ENCODE measurements at places on chromosomes 3 and 15.
A peak's percentile ranks its signal among the peaks of the same experiment; 100 is the strongest.

DNA sequence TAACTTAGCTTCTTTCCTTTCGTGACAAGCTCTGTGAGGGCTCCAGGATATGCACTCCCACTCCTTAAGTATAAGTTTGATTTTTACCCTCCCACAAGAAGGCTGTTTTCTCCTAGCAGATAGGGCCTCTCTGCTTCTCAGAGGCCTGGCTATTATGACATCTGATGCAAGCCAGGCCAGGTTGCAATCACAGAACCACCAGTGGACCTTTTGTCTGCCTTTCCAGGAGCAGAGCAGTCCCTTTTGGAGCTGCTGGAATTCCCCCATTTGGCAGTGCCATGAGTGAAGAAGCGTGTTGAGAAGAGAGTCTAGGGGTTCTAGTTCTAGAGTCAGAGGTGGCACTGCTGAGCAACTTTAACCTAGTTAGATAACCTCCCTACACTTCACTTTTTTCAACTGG, 1004.3 kb upstream of the SEMA6D start:
- DNase-seq = no peak

DNA sequence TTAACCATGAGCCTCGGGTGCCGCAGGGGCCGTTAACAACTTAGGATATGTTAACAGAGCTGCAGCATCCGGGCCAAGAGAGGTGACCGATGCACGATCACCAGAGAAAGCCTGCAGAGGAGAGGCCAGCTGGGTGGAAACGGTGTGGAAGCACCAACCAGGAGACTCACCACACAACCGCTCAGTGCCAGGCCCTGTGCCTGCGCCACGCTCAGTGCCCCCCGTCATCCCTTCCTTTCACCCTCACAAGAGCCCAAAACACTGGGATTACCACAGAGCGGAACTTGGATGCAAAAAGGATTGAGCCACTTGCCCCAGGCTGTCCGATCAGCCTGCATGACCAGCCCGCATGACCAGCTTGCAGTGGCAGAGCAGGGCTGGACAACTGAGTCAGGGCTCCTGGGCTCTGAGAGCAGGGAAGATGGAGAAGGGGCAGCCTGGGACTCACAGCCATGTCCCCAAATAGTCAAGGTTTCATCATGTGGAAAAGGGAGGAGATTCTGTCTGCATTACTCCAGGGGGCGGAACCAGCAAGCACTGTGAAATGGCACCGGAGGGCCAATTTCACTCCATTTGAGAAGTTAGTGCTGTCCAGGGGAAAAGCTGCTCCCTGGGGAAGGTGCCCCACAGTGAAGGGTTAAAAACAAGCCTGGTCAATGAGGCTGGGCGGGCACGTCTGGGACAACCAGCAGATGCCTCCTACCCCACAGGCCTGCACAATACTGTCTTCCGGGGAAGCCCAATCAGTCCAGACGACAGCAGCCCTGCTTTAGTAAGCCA, 156.8 kb downstream of the ATP10A start:
- no peak for DNase-seq

GRCh38 chr3:35760146-35760545, 120.8 kb downstream of the ARPP21 start:
- DNase-seq = no peak

GRCh38 chr3:128402319-128402718, 64.4 kb downstream of the DNAJB8 start:
- no peak for DNase-seq

DNA sequence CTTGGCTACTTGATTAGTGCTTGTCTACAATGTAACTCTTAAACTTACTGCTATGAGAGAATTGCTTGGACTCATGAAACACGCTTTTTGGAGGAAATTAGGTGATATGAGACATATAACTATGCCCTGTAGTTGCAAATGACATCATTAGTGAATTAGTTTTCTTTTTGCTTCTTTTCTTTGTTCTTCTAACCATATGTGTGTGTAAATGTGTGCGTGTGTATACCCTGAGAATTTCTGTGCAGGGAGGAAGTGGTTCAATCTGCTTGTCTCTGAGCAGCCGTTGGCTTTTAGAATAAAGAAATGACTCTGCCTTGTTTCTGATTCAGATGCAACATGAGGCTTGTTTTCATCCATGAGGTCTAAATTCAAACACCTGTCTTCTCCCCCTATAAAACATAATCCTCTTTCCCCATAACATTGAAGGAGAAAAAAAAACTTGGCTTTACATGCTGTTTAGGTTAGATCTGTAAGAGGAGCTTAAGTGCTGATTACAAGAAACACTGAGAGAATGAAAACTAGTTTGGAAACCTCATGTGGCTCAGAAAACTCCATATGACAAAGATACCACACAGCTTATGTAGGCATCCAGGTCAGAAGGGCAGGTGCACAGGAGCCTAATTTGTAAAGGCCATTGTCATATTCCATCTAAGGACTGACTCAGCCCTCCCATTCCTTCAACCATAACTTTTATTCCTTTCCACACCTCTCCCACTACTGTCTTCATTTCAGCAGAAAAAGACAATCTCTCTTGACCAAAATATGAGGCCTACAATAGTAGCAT, 30.5 kb upstream of the BLM start:
- no peak for DNase-seq

- no peak for DNase-seq
Observed at GRCh38 chr3:118577055-118577777, 457.4 kb downstream of the IGSF11 start.

- no peak for DNase-seq
Observed at GRCh38 chr3:141236361-141236760, 4.7 kb downstream of the PXYLP1 start.

DNA sequence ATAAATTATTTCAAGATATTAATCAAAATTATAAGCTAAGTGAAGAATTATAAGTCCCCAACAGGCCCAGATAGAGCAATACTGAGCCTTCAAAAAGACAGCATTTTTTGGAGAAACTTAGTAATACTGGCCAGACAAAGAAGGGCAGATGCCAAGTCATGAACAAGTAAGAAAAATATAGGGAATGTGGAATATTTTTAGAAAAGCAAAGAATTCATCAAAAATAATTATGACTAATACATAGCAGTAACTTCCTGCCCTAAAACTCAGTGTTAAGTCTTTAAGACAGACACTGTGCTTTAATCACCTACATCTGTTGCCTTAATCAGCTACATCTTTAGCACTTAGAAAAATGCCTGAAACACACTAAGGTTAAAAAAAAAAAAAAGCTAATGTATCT, 31.2 kb downstream of the DPH6 start:
- DNase-seq = no peak

GRCh38 chr3:128487538-128487812, 5.5 kb downstream of the GATA2 start:
- no peak for DNase-seq

DNA sequence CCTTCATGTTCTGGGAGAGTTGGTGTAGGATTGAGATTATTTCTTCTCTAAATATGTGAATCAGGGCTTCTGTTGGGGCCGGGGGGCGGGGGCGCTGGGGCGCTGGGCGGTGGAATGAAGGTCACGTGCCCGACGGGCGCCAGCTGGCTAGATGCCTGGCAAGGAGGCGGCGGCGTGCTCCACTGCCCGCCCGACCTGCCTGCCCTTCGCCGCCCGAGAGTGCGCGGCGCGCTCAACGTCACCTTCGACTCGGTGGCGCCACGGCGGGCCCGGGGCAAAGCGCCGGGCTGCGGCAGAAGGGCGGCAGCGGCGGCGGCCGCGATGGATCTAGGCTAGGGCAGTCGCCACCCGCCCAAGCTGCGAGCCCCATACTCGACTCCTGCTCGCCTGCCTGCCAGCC, 47.0 kb upstream of the LHFPL4 start:
- DNase-seq = no peak

- DNase-seq = no peak
Observed at GRCh38 chr3:71254281-71255057, 329.1 kb downstream of the FOXP1 start.

GRCh38 chr3:126550488-126551051, 8.2 kb downstream of the C3orf22 start:
- no peak for DNase-seq

GRCh38 chr3:58441514-58442450, 8.2 kb upstream of the PDHB start:
- DNase-seq = no peak

- no peak for DNase-seq
Observed at GRCh38 chr3:124032311-124032880, 40.5 kb upstream of the ROPN1 start.

GRCh38 chr3:12229896-12230295, 59.0 kb upstream of the PPARG start:
- no peak for DNase-seq

GRCh38 chr15:33115191-33115861, 79.2 kb downstream of the FMN1 start:
- DNase-seq = no peak

DNA sequence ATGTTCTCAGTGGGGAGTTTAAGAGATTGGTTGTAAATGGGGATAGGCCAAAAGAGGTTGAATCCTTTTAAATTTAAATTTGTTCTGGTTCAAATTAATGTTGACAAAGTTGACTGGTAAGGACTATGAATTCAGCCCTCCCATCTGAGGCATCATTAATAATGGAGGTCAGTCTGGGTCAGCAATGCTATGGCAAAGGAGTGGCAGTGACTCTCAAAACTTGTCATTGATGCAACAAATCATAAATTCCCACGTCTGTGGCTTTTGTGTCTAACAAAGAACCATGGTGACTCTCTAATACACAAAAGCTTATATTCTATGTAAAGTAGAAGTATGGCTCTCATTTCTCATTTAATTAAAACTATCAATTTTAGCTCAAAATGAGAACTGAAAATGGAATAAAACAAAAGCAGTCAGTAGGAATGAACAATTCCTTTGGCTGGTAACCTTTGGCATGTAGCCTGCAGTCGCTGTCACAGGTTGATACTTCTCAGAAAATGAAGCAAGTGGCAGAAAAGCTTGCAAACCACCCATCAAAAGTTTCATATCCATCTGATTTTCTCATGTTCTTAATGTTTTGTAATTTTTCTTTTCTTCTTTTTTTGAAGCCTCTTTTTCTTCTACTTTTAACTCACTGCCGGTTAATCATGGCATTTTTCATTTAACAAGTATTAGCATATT, 12.2 kb upstream of the ZBED2 start:
- no peak for DNase-seq

DNA sequence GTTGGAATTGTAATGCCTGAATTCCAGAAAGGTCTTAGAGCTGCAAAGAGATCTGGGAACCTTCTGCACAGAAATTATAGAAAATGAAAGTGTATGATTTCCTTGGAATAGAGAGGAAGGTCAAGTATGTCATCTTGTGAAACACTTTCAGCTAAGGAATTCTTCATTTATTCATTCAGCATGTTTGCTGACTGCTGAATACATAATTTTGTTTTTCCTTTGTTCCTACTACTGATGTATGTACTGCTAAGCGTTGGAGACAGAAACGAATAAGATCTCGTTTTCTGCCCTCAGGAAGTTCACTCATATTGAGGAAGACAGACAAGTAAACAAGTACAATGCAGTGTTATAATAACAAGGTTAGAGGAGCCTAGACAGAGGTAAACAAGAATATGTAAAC, 14.3 kb upstream of the IL20RB start:
- DNase-seq = no peak

GRCh38 chr15:62569460-62570404, 404.6 kb upstream of the C2CD4B start:
- no peak for DNase-seq

GRCh38 chr3:170614214-170614966, 28.5 kb upstream of the SLC7A14 start:
- DNase-seq = peak; percentile 10

GRCh38 chr3:55782351-55782750, 295.2 kb upstream of the WNT5A start:
- DNase-seq = no peak

- DNase-seq = no peak
Observed at GRCh38 chr15:88185584-88185983, 71.0 kb downstream of the NTRK3 start.

GRCh38 chr15:85477061-85477460, 96.7 kb downstream of the AKAP13 start:
- no peak for DNase-seq

DNA sequence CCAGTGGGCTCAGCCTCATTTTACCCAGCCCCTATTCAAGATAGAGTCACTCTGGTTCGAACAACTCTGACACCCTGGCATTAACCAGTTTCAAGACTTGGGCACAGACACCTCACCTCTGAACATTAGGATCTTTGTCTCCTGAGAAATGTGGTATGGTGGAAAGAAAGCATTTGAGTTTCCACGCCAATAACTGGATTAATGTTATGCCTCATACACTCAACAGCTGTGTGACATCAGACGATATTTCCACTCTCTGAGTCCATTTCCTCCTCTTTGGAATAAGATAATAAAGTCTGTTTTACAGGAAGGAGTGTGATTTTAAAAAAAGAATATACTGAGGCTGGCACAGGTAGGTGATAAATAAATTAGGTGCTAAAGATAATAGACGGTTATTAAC, 121.3 kb upstream of the CHL1 start:
- DNase-seq = no peak

DNA sequence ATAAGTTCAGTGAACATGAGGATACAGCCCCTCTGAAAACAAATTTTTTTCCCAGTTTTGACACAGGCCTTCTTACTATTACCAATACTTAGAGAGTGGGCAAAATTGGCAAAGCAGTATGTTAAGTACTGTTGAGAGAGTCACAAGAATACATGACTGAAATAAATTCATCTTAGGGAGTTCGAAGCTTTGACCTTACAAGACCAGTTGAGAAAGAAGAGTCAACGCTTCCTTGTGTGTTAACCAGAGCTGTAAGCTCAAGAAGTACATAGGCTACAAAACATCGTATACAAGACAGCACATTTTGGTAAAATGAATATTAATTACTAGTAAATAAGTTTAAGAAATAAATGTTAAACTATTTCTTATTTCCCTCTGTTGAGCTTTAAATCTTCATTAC, 164.4 kb upstream of the RORA start:
- no peak for DNase-seq

- no peak for DNase-seq
Observed at GRCh38 chr15:29942143-29942542, 119.9 kb upstream of the TJP1 start.

DNA sequence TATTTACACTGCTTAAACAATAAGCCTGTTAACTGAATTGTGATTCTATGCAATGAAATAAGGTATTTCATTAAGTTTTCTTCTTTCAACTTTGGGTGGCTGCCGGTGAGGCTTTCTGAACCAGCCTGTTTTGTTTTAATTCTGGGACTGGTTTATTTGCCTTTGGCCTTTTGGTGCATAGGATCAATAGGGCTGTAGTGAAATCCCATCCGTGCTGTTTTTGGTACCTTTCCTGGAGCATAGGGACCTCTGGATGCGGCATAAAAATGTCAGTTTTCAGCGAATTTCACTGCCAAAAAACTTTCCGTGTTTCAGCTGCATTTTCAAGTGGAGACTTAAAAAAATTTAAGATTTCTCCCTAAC, 514 bp downstream of the PLS1 start:
- DNase-seq = no peak
